Cortex of kidney (tissue), 1 donor: ENCODE measurements at places on chromosomes 6 and 20.

DNA sequence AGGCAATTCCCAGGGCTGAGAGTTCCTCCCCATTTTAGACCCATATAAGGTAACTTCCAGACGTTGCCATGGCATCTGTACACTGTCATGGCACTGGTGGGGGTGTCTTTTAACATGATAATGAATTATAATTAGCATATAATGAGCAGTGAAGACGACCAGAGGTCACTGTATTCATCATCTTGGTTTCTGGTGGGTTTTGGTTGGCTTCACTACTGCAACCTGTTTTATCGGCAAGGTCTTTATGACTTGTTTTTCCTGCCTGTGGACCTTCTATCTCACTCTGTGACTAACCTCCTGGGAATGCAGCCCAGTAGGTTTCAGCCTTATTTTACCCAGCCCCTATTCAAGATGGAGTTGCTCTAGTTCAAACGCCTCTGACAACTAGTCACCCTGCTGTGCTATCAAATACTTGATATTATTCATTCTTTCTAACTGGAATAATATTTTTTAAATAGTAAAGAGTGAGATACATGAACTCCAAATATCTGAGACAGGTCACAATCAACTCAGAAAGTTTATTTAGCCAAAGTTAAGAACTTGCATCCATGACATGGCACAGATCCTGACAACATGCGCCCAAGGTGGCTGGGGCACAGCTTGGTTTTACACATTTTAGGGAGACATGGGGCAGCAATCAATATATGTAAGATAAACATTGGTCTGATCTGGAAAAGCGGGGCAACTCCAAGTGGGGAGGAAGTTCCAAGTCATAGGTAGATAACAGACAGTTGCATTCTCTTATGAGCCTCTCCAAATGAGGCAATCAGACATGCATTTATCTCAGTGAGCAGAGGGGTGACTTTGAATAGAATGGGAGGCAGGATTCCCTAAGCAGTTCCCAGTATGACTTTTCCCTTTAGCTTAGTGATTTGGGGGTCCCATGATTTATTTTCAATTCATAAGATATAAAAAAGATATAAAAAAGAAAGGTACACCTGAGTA lies 1.2 kb upstream of the UFL1 start:
- no peak for DNase-seq

- DNase-seq, result no peak
Measured at GRCh38 chr6:22036275-22036674, 260.6 kb downstream of the PRL start.

- DNase-seq, result no peak
Measured at GRCh38 chr20:4192378-4193068, 177.2 kb upstream of the RNF24 start.

DNA sequence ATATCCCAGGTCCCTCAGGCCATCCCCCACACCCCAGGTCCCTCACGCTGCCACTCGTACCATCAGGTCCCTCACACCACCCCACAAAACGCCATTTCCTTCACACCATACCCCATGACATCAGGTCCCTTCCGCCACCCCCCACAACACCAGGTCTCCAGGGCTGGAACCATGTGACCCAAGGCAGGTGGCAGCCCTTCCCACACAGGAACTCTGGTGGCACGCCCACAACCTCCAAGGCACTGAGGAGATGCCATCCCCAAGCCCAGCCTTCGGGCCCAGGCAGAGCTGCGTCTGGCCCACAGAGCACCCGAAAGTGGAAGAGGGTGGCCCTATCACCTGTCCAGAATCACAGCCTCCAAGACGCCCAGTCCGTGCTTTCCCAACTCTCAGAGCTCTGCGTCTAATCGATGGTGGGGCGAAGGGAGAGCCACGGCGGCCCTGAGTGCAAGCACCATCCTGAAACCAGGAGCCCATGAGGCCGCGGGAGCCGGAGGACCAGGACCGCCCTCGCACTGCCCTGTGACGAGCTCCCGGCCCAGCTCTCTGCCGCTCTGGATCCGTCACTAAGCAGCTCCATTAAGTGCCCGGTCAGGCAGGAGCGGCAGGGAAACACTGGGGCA lies 12.7 kb downstream of the TAF4 start:
- DNase-seq, result no peak

GRCh38 chr6:26598267-26598666 lies 1.5 kb downstream of the ABT1 start:
- DNase-seq, result no peak

DNA sequence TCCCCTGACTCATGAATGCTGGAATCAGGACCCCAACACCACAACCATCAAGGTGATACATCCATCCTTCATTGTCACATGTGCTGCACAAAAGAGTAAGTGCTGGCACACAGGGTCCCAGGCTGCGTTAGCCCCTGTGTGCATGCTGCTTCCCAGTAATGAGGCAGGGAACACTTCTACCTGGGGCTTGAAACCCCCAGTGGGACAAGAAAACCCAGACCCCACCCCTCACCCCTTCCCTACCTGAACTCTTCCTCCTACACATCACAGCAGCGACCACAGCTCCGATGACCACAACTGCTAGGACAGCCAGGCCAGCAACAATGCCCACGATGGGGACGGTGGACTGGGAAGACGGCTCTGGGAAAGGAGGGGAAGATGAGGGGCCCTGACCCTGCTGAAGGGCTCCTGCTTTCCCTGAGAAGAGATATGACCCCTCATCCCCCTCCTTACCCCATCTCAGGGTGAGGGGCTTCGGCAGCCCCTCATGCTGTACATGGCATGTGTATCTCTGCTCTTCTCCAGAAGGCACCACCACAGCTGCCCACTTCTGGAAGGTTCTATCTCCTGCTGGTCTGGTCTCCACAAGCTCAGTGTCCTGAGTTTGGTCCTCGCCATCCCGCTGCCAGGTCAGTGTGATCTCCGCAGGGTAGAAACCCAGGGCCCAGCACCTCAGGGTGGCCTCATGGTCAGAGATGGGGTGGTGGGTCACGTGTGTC lies 2.0 kb downstream of the HLA-B start:
- no peak for DNase-seq

GRCh38 chr20:34190679-34191090 lies 50.5 kb upstream of the ASIP start:
- no peak for DNase-seq

DNA sequence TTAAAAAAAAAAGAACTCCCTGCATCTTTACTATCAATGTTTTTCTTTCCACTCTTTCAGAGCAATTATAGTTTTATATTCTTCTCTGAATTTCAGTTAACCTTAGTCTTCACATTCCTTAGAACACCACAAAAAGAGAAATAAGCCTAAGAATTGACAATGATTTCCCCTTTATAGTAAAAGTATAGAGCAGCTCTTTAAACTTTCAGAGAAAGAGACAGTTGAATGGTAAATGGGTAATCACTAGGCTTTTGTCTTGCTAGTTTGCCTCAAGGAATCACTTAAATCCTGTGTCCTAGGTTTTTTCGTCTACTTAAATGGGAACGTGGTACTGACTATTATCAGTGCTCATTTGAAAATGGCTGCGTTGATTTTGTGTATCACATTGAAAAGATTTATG lies 31.8 kb downstream of the SLX4IP start:
- DNase-seq, result no peak

DNA sequence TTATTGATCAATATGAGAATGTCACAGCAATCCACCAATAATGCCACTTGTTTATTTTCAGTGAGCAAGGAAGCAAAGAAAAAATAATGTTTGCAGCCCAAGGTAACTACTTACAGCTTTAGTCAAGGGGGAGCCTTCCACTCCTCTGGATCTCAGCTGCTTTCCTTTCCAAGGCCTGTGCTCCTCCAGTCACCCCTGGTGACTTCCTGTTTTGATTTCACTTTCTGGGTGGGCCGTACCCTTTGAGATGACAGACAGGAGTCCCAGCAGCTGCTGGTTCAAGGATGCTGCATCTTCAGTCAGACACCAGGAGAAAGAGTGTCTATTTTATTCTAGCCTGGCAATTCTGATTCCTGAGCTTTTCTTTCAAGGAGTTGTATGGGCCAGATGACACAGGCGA lies 5.6 kb upstream of the VNN2 start:
- DNase-seq, result no peak

DNA sequence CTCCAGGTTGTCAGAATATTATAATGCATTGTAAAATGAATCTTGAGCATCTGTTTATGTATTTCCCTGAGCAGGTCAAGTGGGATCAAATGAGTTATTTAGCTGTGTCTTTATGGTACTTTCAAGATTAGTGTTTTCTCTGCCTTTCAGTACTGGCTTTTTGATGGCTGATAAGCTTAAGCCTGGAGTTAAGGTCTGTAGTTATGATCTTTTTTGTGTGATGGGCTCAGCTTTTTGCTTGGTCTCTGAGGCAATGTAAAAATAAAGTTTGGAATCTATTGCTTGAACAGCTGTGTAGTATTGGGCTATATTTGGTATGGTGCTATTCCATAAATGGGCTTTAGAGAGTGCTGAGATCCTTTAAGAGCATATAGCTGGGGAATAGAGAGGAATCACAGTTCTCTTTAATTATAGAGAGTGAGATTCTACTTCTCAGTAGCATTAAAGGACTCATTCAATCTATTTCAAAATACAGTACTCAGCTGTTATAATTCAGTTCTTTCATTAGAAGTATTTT lies 40.7 kb downstream of the ZNF451 start:
- DNase-seq, result no peak

- DNase-seq, result no peak
Measured at GRCh38 chr6:23306251-23306950, 737.0 kb downstream of the HDGFL1 start.

DNA sequence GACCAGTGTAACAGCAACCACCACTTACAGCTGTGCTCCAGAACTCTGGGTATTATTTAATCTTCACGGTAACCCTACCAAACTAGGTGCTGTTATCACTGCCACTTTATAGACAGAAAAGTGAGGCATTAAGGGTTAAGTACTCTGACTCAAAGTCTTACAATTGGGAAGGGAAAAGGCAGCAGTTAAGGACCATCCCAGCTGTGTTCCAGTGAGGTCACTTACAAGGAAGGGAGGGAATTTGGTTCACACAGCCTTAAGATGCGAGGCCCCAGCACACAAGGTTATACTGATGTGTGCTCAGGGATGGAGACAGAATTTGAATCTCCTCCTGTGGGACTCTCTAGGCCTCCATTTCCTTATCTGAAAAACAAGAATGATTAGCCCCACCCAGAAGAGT lies 46.7 kb downstream of the TRERF1 start:
- DNase-seq, result no peak

DNA sequence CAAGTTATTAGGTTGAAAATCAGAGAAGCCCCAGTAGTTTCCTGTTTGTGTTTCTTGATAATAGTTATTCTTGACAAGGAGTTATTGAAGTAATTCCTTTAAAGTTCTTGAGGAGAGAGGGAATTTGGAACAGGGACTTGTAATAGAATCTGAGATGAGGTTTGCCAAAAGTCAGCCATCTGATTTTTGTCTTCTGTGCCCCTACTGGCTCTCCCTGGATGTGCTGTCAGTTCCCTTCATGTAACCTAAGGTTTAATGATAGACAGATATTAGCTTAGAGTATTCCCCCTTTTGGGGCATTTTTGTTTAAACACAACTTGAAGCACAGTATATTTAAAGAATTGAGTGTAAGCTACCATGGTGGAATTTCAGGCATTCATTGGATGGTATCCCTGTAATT lies 71.4 kb downstream of the CARMIL1 start:
- DNase-seq, result no peak

- no peak for DNase-seq
Measured at GRCh38 chr6:140542863-140543262, 1168.4 kb upstream of the CITED2 start.

GRCh38 chr6:84645563-84646266 lies 118.7 kb downstream of the TBX18 start:
- DNase-seq, result no peak

GRCh38 chr6:39228111-39228971 lies 934 bp downstream of the KCNK5 start:
- DNase-seq, result no peak

GRCh38 chr6:12173181-12173580 lies 117.0 kb upstream of the EDN1 start:
- DNase-seq, result no peak

DNA sequence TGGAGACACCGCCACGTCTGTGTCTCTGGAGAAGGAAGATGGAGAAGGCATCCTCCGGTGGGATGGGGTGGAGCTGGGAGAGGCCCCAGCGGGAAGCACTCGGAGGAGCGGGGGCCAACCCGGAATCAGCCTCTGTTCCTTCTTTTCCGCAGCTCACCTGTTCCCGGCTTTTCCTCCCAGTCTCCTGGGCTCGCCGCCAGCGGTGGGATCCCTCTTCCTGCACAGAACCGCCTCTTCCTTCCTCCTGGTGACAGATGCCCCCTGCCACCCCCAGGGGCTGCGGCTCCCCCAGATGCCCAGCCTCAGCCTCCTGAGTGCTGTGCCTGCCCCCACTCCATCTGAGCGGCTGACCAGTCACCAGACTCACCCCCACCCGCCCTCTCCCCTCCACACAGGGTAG lies 23.3 kb downstream of the RAMACL start:
- no peak for DNase-seq

DNA sequence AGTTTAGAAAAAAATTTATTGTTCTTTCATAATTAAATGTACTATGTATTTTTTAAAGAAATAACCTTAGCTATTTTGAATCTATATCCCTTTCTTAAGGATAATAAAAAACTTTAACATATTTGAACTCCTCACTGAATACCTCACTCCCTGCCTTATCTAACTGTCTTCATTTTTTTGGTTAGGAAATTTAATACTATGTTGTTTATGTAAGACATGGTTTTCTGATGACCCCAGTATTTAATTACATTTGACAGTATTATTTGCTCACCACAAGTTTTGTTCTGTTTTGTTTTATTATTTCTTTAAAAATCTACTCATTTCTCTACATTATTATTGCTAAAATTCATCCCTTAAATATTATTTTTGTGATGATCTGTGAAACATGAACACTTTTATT lies 394.4 kb upstream of the ADGRB3 start:
- DNase-seq, result no peak

DNA sequence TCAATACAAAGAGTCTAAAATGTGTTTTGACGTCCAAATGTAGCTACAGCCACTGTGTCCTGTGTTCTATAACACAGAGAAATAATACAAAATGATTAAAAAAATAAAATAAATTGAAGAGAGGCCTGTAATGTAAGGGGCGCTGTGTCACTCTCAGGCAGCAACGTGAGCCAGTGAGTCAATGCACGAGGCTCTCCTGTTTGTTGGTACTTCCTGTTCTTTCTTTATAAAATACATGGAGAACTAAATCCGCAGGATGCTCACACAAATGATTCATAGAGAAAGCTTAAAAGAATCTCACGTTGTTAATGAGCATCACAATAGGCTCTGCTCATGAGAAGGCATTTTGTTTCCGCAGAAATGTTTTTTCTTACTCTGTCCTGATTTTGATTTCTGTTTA lies 635.0 kb upstream of the AGPAT4 start:
- DNase-seq, result no peak
